Activated CD8-positive, alpha-beta memory T cell treated with anti-CD3 and anti-CD28 coated beads, Interleukin-2, amount 10 ng/mL, durations not matched to agents 7 days and 5 days (primary cell): ENCODE measurements at places on chromosomes 11 and 22. TPM values are rescaled to one million over a fixed set of nuclear protein-coding genes. Genes with fewer than 3 reads are reported as not detected.

The RASD2 gene
- total RNA-seq, result 0.09 TPM

The INPP5J gene
- total RNA-seq, result 0.14 TPM

DNA sequence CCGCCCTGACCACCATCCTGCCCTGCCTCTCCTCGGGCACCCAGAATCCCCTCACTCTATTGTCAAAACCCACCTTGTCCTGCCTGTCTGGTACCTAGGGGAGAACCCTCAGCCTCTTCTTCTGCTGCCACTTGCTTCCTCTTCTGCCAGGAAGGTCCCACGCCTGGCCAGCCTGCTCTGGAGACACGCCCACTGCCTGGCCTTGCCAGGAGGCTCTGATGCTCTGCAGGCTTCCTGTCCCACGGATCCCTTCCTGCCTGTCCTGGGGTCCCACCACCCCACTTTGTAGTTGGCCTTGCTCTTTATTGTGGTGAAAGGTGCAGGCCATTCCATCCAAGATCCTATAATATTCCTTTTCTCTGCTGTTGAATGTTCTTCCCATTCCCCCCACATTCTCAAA is 63.4 kb downstream of the BMAL1 start:
- DNase-seq, result no peak

The CASP5 gene
- not detected for total RNA-seq

DNA sequence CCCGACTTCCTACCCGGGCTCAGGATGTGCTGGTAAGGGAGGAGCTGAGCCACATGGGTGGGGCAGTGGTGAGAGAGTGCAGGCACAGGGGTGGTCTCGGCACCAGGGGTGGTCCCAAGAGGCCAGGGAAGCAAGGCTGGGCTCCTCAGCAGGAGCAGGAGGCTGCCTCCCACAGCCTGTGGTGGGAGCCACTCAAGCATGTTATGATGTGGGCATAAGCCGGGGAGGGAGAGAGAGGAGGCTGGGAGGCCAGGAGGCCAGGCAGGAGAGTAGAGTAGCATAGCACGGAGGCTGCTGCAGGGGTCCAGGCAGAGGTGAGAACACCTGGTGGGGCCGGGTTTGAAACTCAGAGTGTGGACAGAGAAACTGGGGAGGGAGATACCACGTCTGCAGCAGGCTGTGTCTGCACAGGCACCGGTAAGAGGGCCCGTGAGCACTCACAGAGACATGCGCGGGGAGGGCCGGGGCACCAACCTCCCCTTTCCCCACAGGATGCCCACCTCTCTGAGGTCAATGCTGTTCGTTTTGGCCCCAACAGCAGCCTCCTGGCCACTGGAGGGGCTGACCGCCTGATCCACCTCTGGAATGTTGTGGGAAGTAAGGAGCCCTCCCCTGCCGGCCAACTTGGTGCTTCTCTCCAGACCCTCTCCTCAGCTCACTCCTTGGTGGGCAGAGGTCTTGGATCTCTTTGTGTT is 10.7 kb downstream of the ATG16L2 start:
- DNase-seq, result no peak

The SLC22A9 gene
- not detected for total RNA-seq

GRCh38 chr22:28006271-28006670 is 87.2 kb upstream of the PITPNB start:
- no peak for DNase-seq

GRCh38 chr11:86891036-86891435 is 64.2 kb downstream of the FZD4 start:
- no peak for DNase-seq
